ENCODE measurements at places on chromosomes 16 and 17.

DNA sequence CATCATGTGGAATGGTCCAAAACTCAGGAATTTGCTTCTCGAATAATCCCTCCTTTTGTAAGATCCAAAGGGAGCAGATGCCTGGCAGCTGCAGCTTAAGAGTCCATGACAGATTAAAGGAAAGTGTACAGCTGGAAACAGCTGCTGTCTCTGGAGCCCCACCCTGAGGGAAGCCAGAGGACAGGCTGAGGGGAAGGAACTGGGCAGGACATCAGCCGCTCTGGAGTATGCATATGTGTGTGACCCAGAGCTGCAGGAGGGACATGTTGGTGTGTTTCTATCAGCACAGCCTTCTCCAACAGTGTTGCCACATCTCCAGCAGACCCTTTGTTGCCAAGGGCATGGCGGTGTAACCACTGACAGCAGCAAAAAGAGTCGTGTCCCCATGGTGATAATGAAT, 46.2 kb downstream of the CYB561 start:
- no peak for DNase-seq

DNA sequence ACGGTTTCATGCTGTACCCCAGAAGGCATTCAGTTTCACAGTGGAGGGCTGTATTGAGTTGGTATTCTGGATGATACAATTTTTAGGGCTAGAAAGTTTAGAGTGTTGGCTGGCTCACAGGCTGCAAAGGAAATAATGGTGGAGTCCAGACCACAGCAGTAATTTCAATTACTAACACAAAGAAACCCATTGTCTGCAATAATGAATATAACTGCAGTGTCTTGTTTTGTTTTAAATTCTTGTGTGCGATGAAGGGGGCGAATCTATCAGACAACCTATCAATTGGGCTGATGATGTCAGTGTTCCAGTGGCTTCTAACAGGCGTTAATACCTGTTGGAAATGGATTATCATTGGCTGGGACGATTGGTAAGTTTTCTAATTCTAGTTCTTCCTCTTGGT, 1.5 kb downstream of the SP2 start:
- DNase-seq: no peak

DNA sequence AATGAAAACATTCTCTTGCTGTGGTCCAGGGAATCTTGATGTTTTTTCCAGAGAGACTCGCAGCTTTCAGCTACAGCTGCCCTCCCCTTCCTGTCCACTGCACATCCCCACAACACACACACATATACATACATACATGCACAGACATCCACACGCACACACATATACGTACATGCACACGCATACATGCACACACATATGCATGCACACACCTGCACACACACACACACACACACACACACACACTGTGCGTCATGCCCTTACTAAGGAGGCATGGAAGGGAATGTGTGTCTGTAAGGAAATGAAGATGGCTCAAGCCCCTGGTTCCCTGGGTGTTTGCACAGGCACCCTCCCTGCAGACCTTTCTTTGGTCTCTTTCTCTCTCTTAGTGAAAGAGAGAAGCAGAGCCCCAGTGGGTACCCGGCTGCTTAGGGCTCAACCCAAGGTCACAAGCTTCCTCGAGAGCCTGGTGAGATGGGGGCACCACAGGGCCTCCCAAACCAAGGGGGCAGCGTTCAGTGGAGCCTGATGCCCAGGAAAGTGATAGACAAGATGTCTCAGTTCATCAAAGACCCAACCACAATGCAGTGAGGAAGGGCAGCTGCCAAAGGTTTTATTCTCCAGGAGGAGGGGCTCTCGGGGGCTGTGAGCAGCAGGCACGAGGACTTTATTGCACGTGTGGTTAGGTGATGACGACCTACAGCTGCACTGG, 33.3 kb downstream of the TNFRSF13B start:
- no peak for DNase-seq

DNA sequence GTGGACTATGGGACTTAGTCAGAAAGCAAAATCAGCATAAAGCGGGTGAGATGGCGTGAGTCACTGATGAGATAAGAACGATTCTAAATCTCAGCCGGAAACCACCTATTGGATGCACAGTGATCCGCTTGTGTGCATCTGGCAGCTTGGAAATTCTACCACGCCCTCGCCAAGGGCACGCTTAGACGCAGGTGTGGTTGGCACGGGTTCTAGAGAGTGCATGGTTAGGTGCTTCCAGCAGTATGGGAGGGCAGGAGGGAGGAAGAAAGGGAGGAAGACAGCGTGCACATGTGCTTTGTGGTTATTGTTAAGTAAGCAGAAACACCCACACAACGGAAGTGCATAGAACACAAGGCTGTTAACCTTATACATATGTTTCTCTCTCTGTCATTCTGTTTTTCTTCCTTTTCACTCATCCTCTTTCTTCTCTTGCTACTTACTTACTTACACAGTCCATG, 374.0 kb upstream of the ASIC2 start:
- DNase-seq: peak; percentile 50

DNA sequence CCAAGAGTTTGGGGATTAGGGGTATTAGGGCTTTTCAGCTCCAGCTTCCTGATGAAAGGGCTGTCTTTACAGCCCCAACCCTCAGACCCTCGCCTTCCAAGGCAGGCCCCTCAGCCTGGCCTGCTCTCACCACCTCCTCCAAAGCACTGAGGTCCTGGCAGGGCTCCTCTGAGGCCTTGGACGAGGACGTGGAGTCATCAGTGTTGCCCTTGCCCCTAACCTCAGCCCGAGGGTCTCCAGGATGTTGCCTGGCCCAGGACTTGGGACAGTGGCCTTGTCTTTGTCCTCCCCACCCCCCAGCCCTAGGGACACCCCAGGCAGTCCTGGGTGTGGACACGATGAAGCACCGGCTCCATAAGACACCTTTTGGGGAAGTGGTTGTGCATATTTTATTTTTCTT, 28.2 kb downstream of the B9D1 start:
- no peak for DNase-seq

DNA sequence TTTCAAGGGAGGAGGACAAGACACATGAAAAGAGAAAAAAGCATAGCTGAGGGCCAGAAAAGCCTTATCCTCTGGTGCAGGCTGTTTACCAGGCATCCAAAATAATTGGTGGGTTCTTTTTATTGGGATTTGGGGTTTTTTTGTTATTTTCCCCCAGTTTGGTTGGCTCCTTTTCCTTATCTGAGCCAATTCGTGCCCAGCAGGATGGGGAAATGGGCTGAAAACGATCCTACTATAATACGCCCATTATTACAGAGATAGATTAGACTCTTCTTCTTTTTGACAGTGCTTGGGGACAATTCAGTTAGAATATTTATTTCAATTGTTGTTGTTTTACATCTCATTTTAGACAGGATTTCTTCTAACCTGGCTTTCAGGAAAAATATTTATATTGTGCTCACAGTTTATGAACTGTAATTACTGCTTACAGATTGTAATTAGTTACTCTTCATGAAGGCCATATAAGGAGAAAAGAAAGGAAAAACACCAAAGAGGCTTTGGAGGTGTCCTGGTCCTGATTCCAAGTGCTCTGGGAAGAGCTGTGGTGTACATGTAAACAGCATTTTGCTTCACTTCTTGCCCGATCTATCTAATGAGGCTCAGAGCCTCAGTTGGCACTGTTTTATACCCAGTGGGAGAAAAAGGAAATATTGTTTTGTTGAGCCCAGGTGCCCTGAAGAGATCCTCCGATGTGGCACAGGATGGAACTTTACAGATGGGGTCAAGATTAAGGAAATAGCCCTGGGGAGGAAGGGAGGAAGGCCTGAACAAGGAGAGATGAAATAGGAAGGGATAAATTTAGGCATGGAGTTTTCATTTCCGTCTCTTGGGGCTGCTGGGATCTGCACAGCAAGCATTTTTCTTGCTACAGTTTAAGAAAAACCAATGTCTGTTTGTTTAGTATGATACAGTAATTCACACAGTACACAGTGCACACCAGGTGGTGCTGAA, 611 bp upstream of the ANKRD40 start:
- no peak for DNase-seq

- DNase-seq: peak; percentile 19
Measured at GRCh38 chr17:7204336-7204735, 15.3 kb downstream of the DLG4 start.

DNA sequence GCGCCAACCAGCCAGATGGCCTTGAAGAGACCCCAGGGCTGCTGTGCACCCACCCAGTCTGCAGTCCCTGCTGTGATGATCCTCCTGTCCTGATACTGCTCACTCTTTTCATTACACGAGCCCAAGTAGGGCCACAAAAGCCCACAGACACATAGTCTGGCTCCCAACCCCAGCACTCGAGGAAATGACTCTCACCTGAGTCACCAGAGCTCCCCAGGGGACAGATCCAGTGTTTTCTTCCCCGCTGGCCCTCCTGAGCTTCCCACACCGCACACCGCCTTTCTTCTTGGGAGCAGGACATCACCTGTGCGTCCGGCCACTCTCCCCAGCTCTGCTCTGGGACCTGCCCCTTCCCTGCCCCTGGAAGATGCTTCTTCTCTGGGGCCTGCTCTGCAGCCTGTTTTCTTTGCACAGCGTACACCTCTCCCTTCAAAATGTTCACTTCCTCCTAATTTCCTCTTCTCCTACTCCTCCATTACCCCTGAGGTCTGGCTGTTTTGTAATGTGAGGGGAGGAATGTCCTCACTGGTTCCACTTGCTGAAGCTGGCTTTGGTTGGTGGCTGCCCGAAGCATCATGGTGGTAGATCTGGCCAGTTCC, 2.0 kb upstream of the SCN4A start:
- no peak for DNase-seq

DNA sequence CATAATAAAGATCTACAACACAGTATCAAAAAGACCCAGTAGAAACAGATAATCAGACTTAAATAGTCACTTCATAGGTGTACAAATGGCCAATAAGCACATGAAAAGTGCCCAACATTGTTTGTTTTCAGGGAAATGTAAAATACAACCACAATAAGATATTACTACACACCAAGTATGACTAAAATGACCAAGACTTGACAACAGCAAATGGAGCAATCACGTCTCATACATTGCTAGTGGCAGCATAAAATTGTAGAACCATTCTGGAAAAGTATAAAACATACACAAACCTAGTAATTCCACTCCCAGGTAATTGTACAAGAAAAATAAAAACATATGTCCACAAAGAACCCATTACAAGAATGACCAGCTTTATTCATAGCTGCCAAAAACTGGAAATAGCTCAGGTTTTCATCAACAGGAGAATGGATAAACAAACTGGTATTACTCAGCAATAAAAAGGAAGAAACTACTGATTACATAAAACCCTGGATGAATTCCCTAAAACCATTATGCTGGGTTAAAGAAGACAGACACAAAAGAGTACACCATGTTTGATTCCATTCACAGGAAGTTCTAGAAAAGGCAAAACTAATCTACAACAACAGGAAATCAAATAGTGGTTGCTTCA, 85.6 kb downstream of the TTC19 start:
- DNase-seq: no peak

- no peak for DNase-seq
Measured at GRCh38 chr16:1759511-1759910, 11.8 kb downstream of the NME3 start.

- no peak for DNase-seq
Measured at GRCh38 chr16:80006241-80007215, 406.0 kb upstream of the MAF start.

GRCh38 chr17:64777415-64778239, 115.5 kb upstream of the SMURF2 start:
- DNase-seq: no peak

GRCh38 chr16:58389724-58390123, 2.5 kb upstream of the GINS3 start:
- no peak for DNase-seq

- DNase-seq: no peak
Measured at GRCh38 chr16:48103591-48103990, 52.2 kb downstream of the ABCC12 start.

DNA sequence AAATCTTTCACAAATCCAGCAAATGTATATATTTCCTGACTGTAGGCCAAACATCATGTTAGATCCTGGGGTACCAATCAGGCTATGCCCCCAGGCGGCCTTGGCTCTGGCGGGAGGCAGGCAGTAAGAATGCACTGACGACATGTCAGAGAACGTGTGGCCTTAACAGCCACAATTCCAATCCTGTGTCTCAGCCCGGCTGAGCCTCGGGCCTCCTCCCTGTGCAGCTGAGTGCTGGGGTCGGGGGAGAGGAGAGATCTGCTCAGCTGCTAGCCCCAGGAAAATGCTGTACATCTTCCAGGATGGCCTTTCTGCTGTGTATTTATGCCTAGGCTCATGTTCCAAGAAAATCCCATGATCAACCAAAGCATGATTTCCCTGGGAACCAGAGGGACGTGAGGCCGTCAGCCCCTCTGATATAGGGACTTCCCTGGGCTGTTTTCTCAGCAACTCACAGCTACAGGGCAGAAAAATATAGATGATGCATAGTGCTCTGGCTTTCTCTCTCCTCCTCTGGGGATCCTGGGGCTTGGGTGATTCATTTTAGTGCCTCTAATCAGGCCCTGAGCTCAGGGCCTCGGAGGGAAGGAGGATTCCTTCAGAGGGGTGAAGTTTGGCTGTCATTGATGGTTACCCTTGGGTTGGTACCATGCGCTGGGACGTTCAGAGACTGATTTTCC, 604.0 kb downstream of the HS3ST4 start:
- DNase-seq: no peak

- no peak for DNase-seq
Measured at GRCh38 chr17:65987988-65988387, 203.9 kb downstream of the CEP112 start.

DNA sequence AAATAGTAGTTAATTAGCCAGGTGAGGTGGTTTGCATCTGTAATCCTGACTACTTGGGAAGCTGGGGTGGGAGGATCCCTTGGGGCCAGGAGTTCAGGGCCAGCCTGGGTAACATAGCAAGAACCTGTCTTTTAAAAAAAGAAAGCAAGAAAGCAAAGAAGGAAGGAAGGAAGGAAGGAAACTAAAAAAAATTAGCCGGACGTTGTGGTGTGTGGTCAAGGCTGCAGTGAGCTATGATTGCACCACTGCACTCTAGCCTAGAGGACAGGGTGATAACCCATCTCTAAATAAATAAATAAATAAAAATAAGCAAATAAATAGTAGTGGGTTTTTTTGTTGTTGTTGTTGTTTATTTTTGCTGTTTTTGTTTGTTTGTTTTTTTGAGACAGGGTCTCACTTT, 39.3 kb upstream of the MAP2K6 start:
- DNase-seq: no peak

DNA sequence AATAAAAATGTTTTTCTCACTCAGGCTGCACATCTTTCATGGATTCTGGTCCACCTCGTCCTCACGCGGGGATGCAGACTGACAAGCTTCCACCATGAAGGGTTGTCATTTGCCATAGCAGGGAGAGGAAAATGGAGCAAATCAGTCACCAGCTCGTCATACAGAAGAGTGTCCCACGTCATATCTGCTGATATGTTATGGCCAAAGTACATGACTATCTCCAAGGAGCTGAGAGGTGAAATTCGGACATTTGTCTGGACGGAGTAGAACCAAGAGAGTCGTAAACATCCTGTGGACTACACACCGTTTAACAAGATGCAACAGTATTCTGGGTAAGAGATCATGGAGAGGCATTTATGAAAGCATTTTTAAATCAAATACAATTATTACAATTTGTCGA, 75.3 kb upstream of the MYOCD start:
- DNase-seq: no peak

- DNase-seq: no peak
Measured at GRCh38 chr16:21618281-21618680, 18.9 kb downstream of the METTL9 start.

- DNase-seq: no peak
Measured at GRCh38 chr17:48328457-48328856, 101.6 kb downstream of the SKAP1 start.

GRCh38 chr17:79570653-79571052, 40.2 kb downstream of the RBFOX3 start:
- no peak for DNase-seq
